ENCODE measurements at places on chromosomes 7 and 10.

GRCh38 chr10:10914144-10914543, 103.5 kb upstream of the CELF2 start:
- DNase-seq, result no peak

- DNase-seq, result no peak
Measured at GRCh38 chr10:34498821-34499220, 316.3 kb downstream of the PARD3 start.

DNA sequence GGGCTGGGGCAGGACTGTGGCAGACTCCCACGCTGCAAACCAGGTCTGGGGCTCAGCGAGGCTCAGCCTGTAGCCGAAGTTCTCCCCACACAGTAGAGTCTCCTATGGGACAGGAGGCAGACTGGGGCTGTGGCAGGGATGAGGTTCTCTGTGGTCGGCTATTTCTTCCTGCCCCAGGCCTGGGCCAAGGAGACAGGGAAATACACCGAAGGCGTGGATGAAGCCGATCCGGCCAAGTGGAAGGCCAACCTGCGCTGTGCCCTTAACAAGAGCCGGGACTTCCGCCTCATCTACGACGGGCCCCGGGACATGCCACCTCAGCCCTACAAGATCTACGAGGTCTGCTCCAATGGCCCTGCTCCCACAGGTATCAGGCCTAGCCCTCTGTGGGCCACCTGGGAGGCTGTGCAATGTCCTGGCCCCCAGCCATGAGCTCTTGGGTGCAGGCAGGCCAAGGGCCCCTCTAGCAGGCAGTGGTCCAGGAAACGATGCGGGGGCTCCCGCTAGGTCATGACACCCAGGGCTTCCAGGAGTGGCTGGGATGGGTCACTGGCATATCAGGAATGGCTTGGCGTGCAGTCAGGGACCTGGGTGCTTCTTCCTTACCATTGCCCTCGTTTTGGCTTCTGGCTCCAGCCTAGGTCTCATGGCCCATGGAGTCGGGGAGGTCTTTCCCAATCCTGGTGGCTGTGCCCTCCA, 8.1 kb downstream of the IRF5 start:
- no peak for DNase-seq

DNA sequence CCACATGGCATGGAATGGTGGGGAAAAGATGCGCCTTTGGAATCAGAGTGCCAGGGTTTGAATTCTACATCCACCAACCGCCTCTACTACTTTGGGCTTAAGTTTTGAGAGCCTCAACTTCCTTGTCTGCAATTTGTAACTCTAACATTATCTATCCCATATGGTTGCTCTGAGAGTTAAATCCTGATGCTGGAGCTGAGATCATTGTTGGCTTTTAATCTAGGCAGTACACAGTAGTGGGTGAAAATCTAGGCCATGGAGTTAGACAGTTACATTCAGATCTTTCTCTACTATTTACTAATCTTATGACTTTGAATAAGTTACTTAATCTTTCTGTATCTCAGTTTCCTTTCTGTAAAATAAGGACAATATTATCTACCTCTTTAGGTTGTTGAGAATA, 149.7 kb upstream of the AOAH start:
- DNase-seq, result no peak

DNA sequence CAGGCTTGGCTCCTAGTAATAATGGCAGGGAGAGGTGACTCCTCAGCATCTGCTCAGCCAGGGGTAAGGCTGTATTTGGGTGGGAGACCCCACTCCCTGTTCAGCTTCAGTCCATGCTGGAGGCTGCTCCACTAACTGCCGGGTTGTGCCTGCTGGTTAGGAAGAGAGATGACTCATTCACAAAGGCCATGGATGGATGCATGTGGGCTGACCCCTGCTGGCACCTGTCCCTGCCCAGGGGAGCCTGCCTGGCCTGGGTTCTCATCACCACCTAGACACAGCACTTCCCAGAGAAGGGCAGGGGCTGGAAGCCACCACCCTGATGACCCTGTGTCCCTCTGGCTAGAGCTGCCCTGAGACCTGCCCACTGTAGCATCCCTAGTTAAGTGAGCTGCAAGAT, 59.0 kb downstream of the VSTM4 start:
- no peak for DNase-seq

DNA sequence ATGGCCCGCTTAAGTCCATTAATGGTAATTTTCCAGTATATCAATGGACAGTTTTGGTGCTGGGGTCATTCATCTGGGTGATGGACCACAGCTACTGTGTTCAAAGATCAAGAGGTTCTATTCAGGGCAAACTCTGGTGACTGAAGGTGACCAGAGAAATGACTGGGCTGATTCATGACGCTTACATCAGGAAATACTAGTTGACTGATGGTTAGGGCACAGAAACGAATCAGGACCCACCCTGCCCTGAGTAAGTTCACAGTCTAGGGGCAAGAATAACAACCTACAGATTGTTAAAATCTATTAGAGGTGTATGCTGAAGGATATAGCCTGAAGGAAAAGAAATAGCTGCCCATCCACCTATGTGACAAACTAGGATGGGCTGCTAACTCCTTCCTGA, 9.5 kb downstream of the NCAPG2 start:
- no peak for DNase-seq

- DNase-seq, result no peak
Measured at GRCh38 chr7:27375958-27376357, 133.4 kb downstream of the EVX1 start.

DNA sequence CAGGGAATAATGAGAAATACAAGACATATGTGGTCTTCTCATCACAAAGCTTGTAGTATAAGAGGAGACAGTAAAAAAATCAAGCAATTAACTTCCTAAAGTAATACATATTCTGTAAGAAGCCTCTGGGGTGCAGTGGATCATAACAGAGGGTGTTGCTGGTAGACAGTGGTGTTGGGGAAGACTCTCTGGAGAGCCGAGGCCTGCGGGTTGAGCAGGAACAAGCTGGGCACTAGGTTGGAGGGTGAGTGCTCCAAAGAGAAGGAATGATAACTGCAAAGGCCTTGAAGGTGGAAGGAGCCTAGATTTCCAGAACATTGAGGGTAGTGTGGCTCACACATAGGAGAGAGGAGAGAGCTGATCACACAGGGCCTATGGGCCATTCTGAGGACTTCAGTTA, 1.5 kb downstream of the GIMAP4 start:
- DNase-seq, result no peak

DNA sequence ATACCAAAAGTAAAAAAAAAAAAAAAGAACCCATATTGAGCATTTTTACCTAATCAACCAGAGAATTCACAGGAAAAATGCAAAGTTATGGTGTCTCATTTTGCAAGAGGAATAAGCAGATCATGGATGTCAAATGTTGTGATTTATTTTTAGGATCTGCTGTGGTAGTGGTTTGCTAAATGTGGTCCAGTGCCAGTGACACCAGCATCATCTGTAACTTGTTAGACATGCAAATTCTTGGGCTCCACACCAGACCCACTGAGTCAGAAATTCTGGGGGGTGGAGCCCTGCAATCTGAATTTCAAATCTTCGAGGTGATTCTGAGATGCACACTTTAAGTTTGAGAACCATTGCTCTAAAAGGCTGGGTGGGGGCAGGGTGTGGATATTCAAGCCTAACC, 30.1 kb upstream of the ZEB1 start:
- peak; percentile 66 for DNase-seq

DNA sequence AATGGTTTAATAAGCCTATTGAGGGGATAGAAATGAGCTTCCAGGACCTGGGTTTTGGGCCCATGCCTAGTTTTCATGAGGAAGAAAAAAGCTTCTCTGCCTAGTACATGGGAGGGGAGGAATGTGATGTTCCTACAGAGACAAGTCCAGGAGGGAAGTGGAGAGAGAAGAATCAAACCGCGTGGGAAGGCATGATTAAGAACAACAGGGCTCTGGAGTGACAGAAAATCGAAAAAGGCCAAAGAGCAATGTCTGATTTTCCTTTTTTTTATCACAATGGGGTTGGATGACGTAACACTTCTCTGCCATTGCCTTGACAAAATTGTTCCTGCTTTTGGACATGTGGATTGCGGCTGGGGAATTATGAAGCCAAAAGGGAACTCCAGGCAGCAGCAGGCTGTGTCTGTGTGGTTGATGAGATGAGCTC, 258.6 kb downstream of the CXCL12 start:
- no peak for DNase-seq

- peak; percentile 92 for DNase-seq
Measured at GRCh38 chr7:130891254-130892094, 157.5 kb upstream of the KLF14 start.

DNA sequence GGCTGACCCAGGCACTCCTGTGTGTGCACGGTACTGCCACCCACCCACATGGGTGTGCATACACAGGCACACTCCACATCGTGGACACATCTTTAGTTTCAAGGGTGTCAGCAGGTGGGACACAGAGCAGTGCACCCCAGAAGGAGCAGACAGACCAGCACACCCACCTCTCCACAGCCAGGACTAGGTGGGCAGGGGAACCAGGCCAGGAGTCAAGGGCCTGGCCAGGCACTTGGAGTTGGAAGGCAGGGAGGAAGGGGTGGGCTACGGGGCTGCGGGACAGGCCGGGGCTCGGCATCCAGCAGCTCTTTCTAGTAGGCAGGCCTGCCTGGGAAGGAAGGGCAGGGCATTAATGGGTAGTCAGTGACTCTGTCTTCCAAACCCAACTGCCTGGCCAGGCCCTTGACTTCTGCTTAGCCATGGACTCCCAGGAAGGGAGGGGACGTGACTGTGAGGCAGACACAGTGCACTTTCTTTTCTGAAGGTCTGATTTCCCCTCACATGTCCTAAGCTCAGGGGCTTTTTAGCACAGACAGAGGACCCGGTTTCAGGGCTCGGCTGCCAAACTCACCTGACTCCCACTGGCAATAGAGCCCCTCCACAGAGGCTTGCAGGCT, 14.6 kb downstream of the RASGEF1A start:
- no peak for DNase-seq

GRCh38 chr7:15856311-15856710, 169.8 kb upstream of the MEOX2 start:
- DNase-seq, result no peak

- no peak for DNase-seq
Measured at GRCh38 chr10:129522041-129522585, 55.1 kb downstream of the MGMT start.

GRCh38 chr10:62422068-62422590, 48.0 kb downstream of the ZNF365 start:
- DNase-seq, result peak; percentile 68

GRCh38 chr10:62166331-62167131, 102.1 kb downstream of the RTKN2 start:
- peak; percentile 94 for DNase-seq

DNA sequence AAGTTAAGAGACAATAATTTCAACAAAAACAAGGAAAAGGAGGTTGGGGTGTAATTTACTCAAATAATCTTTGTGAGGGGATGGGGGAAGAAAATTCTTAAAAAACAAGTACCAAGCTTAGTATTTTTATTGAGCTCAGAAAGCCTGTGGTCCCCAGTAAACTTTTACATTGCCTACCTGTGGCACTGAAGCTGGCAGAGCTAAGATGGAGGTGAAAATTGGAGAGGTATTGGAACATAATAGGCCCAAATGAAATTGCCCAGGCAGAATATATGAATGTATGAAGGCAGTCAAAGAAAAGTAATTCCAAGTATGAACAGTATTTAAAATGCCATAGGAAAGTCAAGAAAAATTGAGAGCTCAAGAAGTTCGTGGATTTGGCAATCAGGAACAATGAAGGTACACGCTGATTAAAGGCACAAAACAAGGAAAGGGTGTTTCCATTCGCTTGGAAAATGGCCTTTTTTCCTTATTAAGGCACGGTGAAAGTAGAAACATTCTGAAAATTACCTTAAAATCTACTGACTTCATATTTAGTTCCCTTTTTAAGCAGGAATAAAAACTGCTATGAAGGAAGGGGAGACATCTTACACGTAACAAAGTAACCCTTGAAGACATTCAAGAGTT, 3.4 kb upstream of the KMT2E start:
- no peak for DNase-seq

GRCh38 chr7:47326808-47327207, 255.1 kb downstream of the TNS3 start:
- no peak for DNase-seq

- DNase-seq, result no peak
Measured at GRCh38 chr10:133393401-133394063, 425 bp upstream of the MTG1 start.

DNA sequence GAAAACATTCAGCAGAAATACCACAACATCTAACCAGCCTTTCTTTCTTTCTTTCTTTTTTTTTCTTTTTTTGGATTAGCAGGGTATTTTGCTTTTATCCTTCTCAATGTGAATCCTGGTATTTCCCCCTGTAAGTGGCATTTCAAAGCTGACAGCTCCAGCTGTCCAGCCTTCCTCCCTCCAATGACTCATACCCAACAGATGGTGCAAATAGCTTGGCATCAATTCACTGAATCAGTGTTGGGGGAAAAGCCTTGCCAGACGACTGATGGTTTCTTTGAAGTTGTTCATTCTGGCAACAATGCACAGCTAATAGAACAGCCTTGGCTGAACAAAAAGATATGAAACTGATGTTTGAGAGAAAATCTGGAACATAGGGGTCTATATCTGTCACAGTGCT, 316.8 kb upstream of the STEAP1 start:
- peak; percentile 10 for DNase-seq

DNA sequence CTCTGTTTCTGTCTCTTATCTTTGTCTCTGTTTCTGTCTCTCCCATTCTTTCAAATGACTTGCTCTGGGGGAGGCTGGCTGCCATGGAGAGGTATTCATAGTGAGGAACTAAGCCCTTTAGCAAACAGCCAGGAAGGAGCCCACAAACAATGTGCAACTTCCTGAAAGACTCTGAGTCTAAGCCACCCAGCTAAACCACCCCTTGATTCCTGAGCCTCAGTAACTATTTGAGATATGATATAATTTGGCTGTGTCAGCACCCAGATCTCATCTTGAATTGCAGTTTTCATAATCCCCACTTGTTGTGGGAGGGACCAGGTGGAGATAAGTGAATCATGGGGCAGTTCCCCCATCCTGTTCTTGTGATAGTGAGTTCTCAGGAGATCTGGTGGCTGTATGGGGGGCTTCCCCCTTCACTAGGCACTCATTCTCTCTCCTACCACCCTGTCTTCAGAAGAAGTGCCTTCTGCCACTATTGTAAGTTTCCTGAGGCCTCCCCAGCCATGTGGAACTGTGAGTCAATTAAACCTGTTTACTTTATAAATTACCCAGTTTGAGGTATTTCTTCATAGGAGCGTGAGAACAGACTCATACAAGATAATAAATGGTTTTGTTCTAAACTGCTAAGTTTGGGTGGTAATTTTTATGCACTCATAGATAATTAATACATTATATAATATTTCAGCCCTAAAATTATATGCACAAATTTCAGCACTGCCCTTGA, 121.2 kb upstream of the FOXP2 start:
- no peak for DNase-seq

DNA sequence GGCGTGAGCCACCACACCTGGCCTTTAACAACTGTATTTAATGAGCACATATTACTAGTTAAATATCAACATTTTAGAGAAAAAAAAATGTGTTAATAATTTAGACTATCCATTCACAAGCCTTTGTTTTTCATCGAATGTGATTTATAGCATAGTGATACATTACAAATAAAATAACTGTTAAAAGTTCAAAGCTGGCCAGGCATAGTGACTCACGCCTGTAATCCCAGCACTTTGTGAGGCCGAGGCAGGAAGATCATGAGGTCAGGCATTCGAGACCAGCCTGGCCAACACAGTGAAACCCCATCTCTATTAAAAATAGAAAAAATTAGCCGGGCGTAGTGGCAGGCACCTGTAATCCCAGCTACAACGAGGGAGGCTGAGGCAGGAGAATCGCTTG, 72.7 kb downstream of the HACD1 start:
- DNase-seq, result no peak
